Muscle of leg (tissue), 16 donors: ENCODE measurements at places on chromosomes 3 and 15. TPM values are rescaled to one million over a fixed set of nuclear protein-coding genes. Genes with fewer than 3 reads are reported as not detected.

DNA sequence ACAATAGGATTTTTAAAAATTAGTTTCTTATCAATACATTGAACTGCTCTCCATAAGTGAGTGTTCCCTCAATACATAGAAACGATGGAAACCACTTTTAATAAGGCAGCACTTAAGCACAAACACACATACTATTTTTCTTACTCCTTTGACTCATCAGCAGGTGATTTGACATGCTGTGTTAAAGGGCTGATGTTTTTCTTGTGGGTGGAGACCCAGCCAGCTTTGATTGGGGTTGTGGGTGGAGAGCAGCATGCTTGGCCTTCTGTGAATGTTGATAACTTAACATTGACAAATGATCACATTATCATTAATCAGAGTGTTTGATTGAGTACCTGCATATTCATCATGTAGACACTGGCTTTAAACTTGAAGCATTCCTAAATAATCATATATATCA lies 223.0 kb upstream of the DPH6 start:
- DNase-seq: no peak

GRCh38 chr3:194407423-194407822 lies 8.4 kb upstream of the GP5 start:
- DNase-seq: no peak

DNA sequence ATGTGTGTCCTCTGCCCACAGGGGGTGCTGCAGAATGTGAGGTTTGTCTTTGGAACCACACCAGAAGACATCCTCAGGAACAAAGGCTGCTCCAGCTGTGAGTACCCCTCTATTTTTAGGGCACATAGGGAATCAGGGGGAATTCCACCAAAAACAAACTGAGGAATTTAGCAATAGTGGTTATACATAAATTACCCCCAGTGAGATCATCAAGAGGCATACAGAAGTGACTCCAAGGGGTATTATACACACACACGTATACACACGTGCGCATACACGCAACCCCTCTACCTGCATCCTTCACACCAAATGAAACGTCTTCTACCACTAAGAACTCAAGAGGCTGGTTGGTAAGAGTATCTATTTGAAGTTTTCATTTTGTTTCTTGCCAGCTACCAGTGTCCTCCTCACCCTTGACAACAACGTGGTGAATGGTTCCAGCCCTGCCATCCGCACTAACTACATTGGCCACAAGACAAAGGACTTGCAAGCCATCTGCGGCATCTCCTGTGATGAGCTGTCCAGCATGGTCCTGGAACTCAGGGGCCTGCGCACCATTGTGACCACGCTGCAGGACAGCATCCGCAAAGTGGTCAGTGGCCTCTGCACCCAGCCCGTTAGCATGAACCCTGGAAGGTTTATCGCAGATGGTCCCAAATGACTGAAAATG lies 2.9 kb downstream of the THBS1 start:
- DNase-seq: peak; percentile 48

GRCh38 chr15:70156671-70157271 lies 59.1 kb upstream of the TLE3 start:
- peak; percentile 47 for DNase-seq

GRCh38 chr3:116417151-116417550 lies 28.1 kb downstream of the LSAMP start:
- DNase-seq: no peak

DNA sequence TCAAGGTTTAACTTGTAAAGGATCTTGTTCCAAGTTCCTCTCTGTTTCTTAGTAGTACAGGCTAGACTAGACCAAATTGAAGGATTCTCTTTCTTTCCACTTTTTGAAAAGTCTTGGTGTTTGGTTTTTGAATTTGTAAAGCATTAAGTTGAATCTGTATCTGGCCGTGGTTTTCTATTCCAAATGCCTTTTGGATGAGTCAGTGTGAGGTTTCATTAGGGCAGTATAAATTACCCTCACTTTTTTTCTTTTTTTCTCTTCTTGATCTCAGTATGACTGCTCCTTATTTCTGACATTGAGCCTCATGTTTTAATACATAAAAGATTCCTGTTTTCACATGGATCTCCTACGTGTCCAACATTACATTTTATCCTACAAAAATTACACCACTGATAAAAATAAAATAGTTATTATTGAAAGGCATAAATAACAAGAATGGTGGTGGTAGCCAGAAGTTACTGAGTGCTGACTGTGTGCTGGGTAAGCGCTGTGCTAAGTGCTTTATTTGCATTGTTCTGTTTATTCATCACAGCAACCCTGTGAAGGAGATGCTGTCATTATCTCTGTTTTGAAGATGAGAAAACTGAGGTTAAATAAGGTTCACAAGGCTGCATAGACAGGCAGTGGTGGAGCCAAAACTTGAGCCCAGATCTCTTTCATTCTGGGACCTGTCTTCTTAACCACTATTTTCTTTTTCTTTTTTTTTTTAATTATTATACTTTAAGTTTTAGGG lies 48.3 kb downstream of the MITF start:
- DNase-seq: no peak

GRCh38 chr15:58182460-58183163 lies 44.4 kb downstream of the AQP9 start:
- DNase-seq: peak; percentile 54

- no peak for DNase-seq
Measured at GRCh38 chr3:160828880-160829279, 72.8 kb downstream of the PPM1L start.

GRCh38 chr3:177647876-177648275 lies 450.6 kb upstream of the TBL1XR1 start:
- no peak for DNase-seq

- no peak for DNase-seq
Measured at GRCh38 chr15:59553879-59554735, 57.5 kb upstream of the GCNT3 start.

GRCh38 chr3:15694628-15695027 lies 93.1 kb downstream of the BTD start:
- DNase-seq: no peak

FSIP1 gene
- 0.23 TPM for polyA plus RNA-seq

FAM227B gene
- polyA plus RNA-seq: 8.2 TPM

CCR8 gene
- polyA plus RNA-seq: not detected

SPESP1 gene
- 3.1 TPM for polyA plus RNA-seq

RBM6 gene
- 62.1 TPM for polyA plus RNA-seq

RAP2B gene
- 7.9 TPM for polyA plus RNA-seq

C3orf49 gene
- 0.20 TPM for polyA plus RNA-seq

ATP10A gene
- 4.0 TPM for polyA plus RNA-seq

CSPG4 gene
- polyA plus RNA-seq: 56.6 TPM
